CD4-positive, alpha-beta T cell treated with Interleukin-1 beta for 1 hour (primary cell): ENCODE measurements at places on chromosomes 5 and 9.

DNA sequence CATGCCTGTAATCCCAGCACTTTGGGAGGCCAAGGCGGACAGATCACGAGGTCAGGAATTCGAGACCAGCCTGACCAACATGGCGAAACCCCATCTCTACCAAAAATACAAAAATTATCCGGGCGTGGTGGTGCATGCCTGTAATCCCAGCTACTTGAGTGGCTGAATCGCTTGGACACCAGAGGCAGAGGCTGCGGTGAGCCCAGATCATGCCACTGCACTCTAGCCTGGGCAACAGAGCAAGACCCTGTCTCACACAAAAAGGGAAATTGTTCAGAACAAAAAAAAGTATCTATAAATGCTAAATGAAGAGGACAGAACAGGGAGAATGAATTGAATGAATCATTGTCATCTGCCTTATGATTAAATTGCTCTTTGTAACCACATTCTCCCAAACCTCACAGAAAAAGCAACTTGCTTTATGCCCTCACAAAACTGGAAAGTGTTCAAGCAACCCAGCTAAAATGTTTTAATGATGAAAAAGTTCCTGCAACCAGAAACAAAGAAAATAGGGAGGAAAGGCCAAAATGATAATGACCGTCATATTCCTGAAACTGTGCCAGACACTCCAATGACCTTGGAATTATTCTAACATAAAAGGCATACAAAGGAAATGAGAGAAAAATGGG is 83.7 kb downstream of the SERINC5 start:
- DNase-seq, result no peak

DNA sequence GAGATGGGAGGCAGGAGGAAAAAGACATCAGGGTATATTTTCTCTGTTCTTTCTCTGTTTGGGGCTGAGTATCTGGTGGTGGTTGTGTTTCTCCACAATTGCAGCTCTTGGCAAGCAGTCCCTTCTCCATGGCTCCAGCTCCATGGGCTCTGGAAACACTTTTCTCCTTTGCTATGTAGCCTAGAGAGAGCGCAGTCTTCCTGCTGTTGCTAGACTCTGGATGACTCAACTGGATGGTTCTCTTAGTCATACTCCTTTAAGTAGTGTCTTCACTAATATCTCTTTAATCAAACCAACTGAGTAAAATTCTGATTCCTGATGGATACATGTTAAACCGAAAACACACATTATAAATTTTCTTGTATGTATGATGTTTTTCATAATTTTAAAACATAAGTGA is 3.3 kb upstream of the PLGRKT start:
- no peak for DNase-seq

DNA sequence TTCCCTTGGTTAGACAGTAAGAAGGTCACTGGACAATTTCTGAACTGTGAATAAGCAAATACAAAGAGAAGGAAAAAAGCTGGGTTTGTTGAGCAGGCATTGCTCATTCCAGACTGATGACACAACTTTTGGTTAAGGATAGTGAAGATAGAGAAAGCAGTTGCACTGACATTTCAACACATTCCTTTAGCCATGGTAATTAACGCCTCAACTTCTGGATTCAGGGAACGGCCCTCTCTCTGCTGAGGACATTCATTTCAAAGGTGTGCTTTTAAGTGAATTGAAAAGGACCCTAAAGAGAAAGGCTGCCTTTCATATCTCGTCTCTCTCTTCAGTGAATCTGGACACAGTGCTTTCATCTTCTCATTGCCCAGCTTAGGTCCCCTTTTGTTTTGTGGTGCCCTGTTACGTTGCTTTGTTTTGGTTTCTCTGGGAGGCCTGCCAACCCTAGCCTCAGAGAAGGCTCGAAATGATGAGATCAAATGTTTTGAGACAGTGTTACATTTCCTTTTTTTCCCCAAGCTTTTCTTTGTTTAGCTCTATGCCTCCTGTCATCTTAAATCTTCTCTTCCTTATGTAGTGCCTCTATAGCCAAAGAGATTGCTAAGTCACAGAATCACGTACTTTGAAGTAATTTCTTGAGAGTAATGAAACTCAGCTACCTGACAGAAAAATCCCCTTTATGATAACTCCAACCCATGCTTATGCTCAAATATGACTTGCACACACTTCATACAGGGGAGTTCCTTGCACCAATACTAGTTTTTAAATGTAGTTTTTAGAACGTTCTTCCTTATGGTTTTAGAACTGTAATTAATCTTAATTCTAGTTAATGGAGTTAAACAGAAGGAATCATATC is 94.4 kb upstream of the IFNE start:
- peak; percentile 33 for DNase-seq

- no peak for DNase-seq
Measured at GRCh38 chr5:32317041-32317440, 4.3 kb upstream of the MTMR12 start.

- no peak for DNase-seq
Measured at GRCh38 chr5:136802383-136802782, 437.0 kb upstream of the TRPC7 start.
